Activated T-helper 17 cell treated with anti-CD3 and anti-CD28 coated beads, Interleukin-2, amount 50 U/mL, for 72 hours (primary cell): ENCODE measurements at places on chromosomes 11 and 22. TPM values are rescaled to one million over a fixed set of nuclear protein-coding genes. Genes with fewer than 3 reads are reported as not detected.

The MAJIN gene
- 1.1 TPM for total RNA-seq

The TLCD5 gene
- total RNA-seq: 0.13 TPM

The CHST1 gene
- not detected for total RNA-seq

The SERHL2 gene
- total RNA-seq: 1.2 TPM

The PIH1D2 gene
- 0.54 TPM for total RNA-seq

The NDUFC2 gene
- total RNA-seq: 80.5 TPM

The UBXN1 gene
- total RNA-seq: 93.4 TPM

The MEI1 gene
- 40.1 TPM for total RNA-seq

The MPZL2 gene
- total RNA-seq: 2.8 TPM

The SAA4 gene
- total RNA-seq: not detected

The CYP2R1 gene
- total RNA-seq: 13.7 TPM

GRCh38 chr22:28106617-28107016 lies 187.6 kb upstream of the PITPNB start:
- ATAC-seq: no peak

GRCh38 chr22:49481659-49482399 lies 345.8 kb downstream of the BRD1 start:
- ATAC-seq: no peak

DNA sequence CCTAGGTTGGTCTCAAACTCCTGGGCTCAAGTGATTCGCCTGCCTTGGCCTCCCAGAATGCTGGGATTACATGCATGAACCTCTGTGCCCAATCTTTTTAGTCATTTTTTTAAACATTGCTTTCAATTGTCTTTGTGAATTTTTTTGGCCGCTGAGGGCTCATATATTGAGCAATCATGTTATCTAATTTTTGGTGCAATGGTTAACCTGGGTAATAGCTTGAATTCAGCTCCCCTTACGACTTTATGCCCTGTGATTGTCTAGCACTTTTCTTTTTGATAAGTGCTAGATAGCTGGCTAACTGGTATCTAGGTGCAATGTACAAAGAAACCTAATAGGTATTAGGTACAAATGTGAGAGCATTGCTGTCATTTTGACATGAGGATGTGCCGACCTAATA lies 35.3 kb upstream of the CAT start:
- ATAC-seq: no peak

- ATAC-seq: no peak
Observed at GRCh38 chr11:46553814-46554212, 40.0 kb downstream of the AMBRA1 start.

GRCh38 chr22:46560696-46561295 lies 23.4 kb upstream of the CELSR1 start:
- no peak for ATAC-seq

- ATAC-seq: no peak
Observed at GRCh38 chr11:45247433-45247832, 38.7 kb downstream of the SYT13 start.

DNA sequence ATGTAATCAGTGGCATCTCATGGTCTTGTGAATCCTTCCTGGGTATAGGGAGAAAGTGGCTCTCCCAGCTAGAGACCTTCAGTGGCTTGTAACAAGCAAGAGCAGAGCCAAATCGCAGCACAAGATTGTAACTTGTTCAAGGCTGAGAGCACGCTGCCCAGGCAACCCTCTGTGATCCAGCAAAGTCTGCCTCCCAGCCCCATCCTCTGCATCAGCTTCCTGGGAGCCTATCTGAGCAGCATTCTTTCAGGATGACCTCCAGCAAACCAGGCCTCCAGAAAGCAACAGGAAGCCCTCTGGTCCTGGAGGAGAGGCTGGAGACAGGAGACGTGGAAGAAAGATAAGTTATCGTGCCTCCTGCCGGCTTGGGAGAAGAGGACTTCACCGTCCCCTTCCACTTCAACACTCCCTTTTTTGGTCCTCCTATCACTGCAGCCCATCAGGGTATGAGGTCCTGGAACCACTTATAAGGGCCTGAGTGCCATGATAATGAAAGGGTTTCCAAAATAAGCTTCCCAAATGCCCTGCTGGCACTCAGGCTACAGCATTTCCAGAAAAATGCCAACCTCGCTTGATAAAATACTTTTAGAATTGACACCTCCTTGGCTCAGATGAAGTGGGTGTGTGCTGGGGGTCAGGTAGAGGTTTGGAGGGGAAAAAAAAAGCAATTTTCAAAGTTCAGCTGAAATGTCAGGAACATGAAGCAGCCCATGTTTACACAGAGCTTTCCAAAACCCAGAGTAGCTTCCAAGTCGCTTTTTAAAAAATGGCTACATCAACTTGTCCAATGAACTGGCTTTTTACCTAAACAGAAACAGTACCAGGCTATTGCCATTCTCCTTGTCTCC lies 80.2 kb downstream of the PLEKHA7 start:
- no peak for ATAC-seq

DNA sequence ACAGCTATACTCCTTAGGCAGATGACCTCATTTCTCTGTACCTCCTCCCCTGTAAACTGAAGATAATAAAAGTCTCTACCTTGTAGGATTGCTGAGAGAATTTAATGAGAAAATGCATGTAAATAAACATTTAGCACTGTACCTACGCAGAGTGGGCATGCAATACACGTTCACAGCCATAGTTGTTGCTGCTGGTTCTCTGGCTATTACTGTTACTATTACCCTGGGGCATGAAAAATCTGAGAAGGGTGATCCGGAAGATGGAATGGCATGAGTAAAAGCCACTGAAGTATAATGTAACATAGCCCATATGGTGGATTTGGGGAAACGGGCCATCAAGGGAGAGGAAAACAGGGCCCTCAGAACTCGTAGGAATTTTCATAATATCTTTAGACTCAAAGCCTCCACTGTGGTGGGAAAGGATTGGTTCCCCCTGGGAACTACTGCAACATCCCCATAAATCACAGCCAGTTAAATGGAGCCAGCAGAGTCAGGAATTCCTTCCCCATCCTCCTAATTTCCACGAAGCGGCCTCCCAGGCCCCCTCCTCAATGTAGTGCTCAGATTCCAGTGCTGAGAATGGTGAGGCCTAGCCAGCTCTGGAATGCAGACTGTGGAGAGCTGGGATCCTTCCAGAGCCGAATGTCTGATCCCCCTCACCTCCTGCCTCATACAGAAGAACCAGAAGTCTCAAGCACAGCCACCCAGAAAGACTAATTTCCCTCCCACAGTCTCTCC lies 205.3 kb downstream of the MN1 start:
- no peak for ATAC-seq

- no peak for ATAC-seq
Observed at GRCh38 chr11:111795334-111795985, 29.3 kb upstream of the PPP2R1B start.

DNA sequence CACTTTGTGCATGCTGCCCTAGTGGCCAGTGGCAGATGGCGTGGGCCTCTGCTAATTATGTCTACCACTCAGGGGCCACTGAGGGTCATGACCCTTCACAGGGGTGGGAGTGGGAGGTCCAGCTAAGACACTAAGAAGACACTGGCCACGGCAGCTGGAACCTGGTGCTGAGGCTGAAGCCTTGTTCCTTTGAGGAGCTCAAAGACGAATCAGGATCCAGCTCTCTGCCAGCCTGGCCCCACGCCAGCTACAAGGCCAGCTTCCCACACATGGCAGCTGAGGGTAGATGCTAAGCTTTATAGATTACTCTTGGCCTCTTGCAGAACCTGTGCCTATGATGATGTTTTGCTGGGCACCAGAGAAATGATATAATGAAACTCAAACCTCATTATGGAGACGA lies 226.3 kb downstream of the DSCAML1 start:
- no peak for ATAC-seq

- no peak for ATAC-seq
Observed at GRCh38 chr11:95524314-95525036, 265.1 kb downstream of the FAM76B start.

GRCh38 chr11:65060913-65061408 lies 2.6 kb upstream of the NAALADL1 start:
- no peak for ATAC-seq

GRCh38 chr11:114085965-114086793 lies 26.7 kb downstream of the ZBTB16 start:
- ATAC-seq: no peak

DNA sequence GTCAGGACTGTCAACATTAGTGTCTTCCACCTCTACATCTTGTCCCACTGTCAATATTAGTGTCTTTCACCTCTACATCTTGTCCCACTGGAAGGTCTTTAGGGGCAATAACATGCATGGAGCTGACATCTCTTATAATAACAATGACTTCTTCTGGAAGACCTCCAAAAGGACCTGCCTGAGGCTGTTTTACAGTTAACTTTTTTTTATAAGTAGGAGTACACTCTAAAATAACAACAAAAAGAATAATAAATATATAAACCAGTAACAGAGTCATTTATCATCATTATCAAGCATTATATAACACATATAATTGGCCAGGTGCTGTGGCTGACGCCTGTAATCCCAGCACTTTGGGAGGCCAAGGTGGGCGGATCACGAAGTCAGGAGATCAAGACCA lies 57.5 kb downstream of the PAK1 start:
- ATAC-seq: no peak

GRCh38 chr11:48063424-48063978 lies 83.1 kb downstream of the PTPRJ start:
- no peak for ATAC-seq

DNA sequence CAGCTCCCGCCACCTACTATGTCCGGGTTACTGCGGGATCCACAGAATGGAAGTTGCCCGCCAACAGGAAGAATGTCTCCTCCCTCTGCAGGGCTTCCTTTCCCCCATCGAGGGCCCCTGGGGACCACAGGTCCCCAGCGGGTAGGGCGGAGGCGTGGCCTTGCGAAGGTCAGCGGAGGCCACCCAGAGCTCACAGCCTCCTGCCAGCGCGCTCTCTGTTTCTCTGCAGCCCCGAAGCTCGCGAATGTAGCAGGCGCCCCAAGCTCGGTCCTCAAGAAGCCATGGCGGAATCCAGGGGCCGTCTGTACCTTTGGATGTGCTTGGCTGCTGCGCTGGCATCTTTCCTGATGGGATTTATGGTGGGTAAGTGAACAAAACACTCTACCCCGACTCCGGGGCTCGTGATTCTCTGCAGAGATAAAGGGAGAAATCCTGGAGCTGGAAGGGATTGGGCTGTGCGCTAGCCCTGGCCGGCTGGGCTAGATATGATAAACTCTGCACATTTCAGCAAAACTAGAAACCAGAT lies at the start of gene NAALAD2:
NAALAD2 (plus strand) TSS at position 186 of the 526 bp plus-strand sequence; CDS start at position 282, 96 bp downstream.
- ATAC-seq: no peak

DNA sequence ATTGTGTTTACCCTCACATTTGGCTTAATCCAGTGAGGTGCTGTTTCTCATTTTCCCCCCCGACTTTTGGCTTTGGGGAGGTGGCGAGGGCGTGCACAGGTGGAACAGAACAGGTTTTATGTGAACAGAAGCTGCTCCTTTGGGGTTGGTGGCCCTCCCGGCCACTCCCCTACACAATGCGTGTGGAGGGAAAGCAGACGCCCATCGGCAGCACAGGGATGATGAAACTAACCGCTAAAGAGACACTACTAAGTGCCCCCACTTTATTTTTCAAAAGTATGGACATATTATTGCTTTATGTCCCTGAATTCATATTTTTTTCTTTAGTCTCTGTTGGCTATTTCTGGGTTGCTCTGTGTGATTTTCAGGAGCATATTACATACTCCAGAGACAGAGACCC lies 160.9 kb downstream of the ENTHD1 start:
- ATAC-seq: no peak

GRCh38 chr11:1916132-1916985 lies 3.1 kb upstream of the TNNT3 start:
- peak; percentile 63 for ATAC-seq

DNA sequence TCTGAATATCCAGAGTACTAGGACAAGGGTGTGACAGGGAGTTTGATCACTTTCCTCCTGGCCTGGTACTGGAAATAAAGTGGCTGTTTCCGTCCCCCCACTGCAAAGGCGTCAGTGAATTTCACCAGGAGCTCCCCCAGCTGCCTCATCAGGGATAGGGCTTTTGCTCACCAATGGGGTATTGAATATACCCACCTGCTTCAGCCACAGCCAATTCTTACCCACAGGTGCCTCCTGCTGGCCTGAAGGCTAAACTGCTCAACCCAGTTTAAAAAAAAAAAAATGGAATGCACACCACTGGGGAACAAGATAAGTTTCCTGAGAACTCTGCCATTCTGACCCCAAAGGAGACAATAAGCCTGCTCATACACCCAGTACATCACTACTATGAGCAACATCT lies 65.3 kb upstream of the MS4A8 start:
- no peak for ATAC-seq

DNA sequence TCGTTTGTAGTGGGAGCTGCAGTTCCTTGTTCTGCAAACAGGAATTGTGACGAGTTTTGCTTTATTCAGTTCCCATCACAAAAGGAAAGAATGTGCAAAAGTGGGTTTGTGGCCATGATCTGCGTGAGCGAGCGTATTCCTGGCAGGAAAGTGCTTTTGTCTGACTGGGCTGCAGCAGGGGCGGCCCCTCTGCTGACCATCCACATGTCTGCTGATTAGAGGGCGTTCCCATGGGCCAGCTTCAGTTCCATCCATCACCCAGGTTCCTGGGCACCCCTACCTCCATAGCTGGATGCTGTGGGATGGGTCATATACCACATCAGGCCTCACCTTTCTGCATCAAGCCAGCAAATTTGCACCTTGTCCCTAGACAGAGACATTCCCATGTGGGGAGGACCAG lies 28.9 kb upstream of the GAL start:
- no peak for ATAC-seq

DNA sequence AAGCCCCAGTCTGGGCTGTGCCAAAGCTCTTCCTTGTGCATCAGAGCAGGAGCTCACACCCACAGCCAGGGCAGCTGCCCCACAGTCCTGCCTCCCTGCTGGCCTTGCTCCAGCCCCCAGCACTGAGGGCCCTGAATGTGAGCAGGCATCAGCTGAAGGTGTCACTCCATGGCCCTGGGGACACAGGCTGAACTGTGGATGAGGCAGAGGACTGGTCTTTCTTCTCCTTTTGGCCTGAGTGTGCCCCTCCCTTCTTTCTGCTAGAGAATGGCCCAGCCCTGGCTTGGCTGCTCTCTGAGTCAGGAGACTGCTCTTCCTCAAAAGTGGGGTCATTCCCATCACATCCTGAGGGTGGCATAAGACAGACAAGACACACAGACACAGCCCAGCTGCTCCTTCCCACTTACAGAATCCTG lies 16.2 kb downstream of the OTOG start:
- no peak for ATAC-seq

DNA sequence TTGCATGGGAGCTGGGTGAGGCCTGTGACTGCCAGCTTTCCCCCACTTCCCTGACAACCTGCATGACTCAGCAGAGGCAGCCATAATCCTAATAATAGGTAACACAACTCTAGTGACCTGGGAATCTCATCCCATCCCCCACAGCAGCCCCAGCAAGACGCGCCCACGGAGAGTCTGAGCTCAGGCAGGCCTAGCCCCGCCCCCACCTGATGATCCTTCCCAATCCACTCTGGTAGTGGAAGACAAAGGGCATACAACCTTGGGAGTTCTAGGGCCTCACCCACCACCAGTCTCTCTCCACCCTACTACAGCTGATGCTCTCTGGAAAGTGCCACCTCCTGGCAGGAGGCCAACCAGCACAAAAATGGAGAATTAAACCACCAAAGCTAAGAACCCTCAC lies 60.3 kb downstream of the CWF19L2 start:
- ATAC-seq: no peak
